IMR-90 (cell line): ENCODE measurements at places on chromosomes 6 and 20.

- DNase-seq: peak; percentile 25
These were observed 94.6 kb downstream of the LRRC1 start for GRCh38 chr6:53889365-53889764.

DNA sequence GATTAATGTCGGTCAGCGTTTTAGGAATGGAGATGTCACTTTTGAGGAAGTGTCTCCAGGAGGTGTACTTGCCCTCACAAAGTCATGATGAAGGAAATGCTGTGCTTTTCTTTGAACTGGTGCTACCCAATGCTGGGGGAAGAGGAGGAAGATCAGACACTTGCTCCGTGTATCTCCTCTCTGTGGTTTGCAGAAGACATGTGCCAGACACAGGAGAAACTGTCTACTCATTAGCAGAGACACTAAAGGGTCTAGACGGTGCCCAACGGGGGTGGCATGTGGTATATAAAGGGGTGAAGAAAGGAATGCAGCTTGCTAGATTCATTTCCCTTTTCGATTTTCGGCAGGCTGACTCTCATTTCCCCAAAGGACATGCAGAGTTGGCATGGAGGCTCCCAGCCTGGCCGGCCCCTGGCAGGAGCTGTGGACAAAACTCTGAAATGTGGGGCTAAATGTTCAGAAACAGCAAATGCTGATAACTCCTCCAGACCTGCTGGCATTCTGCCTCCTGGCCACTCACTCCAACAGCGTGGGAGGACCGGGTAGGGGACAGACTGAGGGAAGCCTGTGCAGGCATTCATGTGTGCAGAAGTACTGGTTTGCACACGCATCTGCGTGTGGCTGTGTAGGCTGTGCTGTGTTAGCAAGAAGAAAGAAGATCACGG, 59.6 kb upstream of the QKI start:
- peak; percentile 28 for DNase-seq

DNA sequence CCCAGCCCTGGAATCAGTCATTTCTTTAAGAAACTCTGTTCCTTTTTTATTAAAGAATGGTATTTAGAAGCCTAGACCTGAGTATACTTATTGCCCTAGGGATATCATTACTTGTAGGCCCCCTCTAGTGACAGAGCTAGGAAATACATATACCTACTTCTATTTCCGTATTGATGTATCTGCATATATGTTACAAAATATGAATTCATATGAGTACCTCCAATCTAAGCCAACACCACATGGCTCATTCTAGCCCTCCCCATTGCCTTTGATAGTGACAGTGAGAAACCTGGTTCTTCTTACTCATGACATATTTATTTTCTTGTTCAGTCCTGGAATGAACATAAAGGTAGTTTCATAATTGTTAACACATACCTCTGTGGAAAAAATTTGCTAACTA, 137.2 kb downstream of the FARS2 start:
- peak; percentile 61 for DNase-seq

GRCh38 chr20:33552519-33552918, 62.6 kb downstream of the CBFA2T2 start:
- no peak for DNase-seq

- peak; percentile 35 for DNase-seq
These were observed 63.5 kb upstream of the E2F3 start for GRCh38 chr6:20338156-20338555.

- no peak for DNase-seq
These were observed 37.8 kb downstream of the SLX4IP start for GRCh38 chr20:10472871-10473270.

DNA sequence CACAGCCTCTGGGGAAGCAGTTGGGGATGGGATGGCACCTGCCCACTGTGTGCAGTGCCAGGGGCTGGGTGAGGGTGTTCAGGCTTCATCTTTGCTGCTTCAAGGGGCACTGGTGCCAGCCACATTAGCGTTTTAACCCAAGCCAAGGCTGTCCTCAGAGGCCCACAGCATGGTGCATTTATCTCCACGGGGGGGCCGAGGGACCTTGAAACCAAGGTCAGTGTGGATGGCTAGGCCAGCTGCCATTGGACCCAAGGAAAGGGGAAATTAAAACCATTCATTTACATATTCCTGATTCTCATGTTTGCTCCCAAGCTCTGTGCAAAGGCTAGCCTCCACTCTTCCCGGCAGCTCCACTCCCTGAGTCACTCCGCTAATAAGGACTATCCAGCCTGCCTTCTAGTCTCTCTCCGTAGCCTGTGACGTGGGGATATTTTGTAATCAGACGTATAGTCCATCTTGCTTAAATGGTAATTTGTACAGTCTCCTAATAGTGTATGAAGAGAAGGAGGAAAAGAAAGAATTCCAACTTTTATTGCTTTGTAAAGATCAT, 197.1 kb downstream of the CDH4 start:
- DNase-seq: no peak

DNA sequence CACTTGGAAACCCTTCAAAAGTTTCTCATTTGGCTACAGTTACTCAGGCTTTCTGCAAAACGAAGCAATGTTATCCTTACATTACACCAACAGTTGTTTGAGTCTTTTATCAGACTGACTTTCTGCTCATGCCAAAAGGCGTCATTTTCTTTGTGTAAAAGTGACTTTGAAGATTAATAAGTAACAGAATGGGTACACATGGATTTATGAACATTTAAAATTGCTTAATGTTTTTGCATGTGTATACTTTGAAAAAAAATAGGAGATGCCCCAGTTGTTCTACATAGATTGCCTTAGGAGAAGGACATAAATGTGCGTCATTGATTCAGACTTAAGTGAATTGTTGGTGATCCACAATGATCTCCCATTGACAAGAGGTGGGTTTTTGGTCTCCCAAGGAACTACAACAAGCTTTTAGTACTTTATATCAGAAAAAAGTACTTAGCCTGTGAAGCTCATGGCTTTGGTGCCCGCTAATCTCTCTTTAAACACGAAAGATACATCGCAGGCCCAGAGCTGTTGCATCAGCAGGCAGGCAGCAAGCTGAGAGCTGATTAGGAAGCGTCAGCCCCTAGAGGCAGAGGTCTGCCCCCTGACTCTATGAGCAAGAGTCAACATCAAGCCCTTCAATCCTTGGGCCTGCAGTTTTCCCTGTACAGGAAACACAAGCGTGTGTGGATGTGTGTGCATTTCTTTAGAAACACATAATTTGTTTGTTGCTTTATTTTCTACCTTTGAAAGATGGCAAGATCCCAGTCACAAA, 45.9 kb downstream of the SLC22A3 start:
- DNase-seq: no peak

- DNase-seq: no peak
These were observed 193.1 kb downstream of the NRN1 start for GRCh38 chr6:5813625-5814027.
